DMS53 (cell line): ENCODE measurements at places on chromosomes 3 and 15.

GRCh38 chr3:29072611-29073010 lies 208.3 kb upstream of the RBMS3 start:
- no peak for DNase-seq

DNA sequence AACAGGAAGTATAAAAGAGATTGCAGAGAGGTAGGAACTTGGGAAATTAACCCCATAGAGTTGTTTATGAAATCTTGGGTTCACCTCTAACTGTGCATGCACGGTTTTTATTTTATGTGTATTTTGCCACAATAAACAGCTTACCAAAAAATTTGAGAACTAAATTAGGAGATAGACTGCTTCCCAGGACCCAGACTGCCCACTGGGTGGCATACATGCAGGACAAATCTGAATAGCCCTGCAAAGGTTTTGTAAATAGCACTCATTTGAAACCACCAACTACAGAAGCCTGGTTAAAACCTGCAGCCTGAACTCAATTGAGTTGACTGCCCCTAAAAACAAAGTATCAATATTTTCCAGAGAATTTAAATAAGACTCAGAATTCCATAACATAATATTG lies 96.4 kb upstream of the SLCO2A1 start:
- DNase-seq = peak; percentile 6

DNA sequence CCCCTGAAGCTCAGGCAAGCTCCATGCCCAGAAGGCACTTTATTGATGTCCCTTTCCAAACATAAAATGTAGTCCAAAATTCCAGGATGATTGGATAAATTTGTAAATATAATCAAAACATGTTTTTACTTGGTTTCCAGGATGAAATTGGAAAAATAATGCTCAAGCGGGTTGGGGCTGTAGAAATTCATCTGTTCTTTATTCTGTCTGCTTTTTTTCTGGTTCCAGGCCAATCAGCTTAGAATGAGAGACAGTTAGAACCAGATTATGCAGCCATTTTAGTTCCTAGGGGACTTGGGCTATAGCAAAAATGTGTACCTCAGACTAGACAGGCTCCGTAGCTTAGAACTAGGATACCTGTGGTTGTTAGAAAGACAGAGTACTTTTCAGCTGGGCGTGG lies 450.8 kb downstream of the MCTP2 start:
- DNase-seq = no peak

- no peak for DNase-seq
These were observed 19.6 kb upstream of the CHRNB4 start for GRCh38 chr15:78660584-78660983.

- no peak for DNase-seq
These were observed 31.1 kb upstream of the FGD5 start for GRCh38 chr3:14787630-14788029.

GRCh38 chr15:27744641-27745040 lies 354.5 kb downstream of the OCA2 start:
- no peak for DNase-seq

DNA sequence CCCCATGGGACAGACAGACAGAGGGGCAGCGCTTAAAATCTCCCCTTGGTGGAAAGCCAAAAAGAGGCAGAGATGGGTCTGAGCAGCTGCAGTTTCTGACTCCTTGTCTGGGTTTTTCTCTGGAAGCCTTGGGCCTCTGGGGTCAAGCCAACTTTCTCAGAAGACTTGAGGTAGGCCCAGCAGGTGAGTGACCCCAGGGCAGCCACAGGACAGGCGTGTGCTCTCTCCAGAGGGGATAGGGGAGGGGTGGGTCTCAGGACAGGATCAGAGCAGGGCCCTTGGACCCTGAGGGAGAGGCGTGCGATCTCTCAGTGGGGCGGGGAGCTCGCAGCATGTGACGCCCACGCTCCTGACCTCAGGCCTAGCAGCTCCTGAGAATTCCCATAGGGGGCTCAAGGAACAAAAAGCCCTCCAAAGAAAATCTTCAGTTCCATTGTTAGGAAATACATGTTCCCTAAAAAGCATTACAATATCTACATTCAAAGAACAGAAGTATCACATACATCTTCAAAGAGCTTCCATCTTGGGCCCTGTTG lies 34.6 kb upstream of the DUSP7 start:
- no peak for DNase-seq

- no peak for DNase-seq
These were observed 123.1 kb upstream of the STRIT1 start for GRCh38 chr3:155416500-155417118.

DNA sequence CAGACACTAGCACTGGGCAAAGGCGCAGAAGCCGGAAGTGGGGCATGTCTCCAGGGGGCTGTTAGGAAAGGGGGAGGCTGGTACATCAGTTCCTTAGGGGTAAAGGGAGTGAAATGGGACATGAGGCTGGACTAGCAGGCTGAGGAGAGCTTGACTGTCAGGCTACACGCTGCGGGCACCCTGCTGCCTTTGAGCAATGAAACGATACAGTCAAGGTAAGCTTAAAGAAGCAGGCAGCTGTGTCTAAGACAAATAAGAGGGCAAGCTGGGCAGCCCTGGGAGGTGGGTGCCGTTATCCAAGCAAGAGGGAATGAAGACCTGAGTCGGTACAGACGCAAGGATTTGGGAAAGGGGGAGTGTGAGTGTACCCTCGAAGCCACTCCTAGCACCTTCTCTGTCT lies 51.0 kb upstream of the DCLK3 start:
- DNase-seq = no peak

DNA sequence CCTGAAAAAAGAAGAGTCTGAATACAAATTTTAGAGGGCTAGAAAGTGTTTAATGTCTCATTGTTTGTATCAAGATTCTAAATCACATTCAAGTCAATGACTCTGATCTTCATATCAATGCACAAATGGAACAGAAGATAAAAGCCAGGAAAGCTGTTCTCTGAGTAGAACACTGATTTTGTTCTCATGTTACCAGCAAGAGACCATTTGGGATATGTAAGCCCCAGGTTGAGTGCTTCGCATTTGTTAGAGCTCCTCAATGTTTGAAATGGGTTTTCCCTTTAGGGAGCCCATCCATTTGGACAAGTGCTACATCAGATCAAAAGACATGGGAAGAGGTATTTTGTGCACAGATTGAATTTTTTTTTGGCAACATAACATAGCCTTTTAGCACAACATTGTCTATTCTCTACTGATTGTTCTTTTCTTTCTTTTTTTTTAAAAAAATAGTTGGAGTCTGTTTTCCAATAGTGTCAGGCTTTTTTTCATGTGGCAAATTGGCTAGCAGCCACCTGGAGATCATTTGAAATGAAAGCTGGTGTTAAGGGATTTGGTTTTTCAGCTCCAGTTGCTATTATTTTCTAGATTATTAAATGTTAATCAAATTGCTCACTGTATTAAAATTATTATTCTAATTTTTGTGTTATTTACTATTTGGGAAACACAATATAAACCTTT lies 74.5 kb upstream of the ZPLD1 start:
- no peak for DNase-seq

DNA sequence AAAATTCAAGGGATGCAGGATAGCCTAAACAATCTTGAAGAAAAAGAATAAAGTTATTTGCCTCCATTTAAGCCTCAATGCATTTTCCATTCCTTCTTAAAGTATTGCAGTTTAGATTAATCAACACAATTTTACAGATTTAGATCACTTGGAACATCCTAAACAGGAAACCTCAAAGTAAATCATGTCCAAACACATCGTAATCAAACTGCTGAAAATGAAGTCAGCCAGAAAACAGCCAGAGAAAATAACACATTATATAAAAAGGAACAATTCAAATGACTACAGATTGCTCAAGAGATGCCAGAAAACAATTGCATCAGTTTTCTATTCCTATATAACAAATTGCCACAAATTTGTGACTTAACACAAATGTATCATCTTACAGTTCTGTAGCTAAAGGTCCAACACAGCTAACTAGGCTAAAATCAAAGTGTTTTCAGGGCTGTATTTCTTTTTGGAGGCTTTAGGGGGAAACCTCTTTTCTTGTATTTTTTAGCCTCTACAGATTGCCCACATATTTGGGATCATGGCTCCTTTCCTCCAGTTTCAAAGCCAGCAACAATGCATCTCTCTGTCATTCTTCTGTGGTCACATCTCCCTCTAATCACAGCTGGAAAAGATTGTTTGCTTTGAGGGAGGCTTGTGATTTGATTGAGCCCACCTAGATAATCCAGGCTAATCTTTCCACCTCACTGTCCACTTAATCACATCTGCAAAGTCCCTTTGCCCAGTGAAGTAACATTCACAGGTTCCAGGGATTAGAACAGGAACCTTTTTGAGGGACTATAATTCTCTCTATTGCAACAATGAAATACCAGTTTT lies 543.3 kb upstream of the UBE2E2 start:
- DNase-seq = no peak

DNA sequence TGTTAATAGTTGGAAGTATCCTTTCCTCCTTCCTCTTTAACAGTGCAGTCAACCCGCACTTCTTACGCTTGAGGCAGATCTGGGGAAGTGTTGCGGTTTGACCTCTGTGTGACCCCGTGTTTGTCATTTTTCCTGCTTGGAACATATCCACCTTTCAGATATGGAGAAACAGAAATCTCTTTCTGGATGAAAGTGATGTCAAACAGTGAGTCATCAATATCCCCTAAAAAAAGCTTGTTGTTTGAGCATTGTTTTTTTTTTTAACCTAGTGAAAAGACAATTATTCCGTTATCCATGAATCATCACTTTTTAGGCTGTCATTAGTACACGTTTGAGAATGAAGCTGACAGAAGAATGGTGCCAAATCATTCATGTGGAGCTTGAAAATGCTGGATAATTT lies 293.7 kb downstream of the ARPP21 start:
- DNase-seq = peak; percentile 43

- DNase-seq = peak; percentile 27
These were observed 36.2 kb downstream of the FAM174B start for GRCh38 chr15:92619145-92620101.

DNA sequence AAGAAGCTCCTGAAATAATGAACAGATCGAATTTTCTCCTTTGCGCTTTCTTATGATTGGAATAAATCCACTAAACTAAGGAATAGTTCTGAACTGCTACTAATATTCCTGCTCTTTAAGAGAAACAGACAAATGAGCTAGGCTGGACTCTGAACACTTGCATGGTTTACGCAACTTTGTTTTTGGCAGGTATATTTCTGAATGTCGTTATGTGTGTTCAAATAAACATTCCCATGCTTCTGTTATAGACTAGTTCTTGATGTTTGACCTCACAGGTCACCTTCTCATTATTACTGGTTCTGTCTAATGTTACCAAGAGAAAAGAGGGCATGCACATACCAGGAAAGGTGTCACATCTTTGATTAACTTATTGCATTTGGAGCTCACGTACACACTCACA lies 418.2 kb downstream of the EPHB1 start:
- DNase-seq = no peak

GRCh38 chr15:74779162-74779648 lies 2.7 kb upstream of the CSK start:
- no peak for DNase-seq

GRCh38 chr3:142507241-142507640 lies 59.4 kb upstream of the XRN1 start:
- no peak for DNase-seq

- DNase-seq = peak; percentile 93
These were observed 23.5 kb upstream of the TSC22D2 start for GRCh38 chr3:150384296-150385212.

- DNase-seq = peak; percentile 66
These were observed 7.0 kb downstream of the SUCLG2 start for GRCh38 chr3:67647390-67647878.

- no peak for DNase-seq
These were observed 28.4 kb downstream of the P3H2 start for GRCh38 chr3:190092250-190092649.

- no peak for DNase-seq
These were observed 617.5 kb upstream of the CCDC54 start for GRCh38 chr3:106759731-106760130.

- DNase-seq = peak; percentile 99
These were observed 255.5 kb downstream of the UACA start for GRCh38 chr15:70507772-70508371.

GRCh38 chr3:87756616-87757015 lies 302.2 kb downstream of the CGGBP1 start:
- peak; percentile 15 for DNase-seq

DNA sequence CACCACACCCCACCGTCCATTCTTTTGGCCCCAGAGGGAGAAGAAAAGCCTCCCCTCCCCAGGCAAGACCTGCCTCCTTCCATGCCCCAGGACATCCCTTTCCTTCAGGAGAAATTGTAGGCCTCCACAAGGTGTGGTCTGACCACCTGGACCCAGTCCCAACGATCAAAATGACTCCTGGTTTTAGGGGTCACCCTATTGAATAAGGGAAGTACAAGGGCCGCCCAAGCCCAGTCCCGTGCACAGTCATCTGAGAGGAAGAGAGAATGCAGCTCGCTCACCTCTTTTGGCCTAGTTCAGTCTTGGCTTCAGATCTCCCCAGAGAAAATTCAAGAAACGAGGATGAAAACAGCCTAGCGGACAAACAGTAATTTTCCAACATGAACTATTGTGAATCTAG lies 249.1 kb downstream of the UACA start:
- DNase-seq = no peak

- DNase-seq = peak; percentile 1
These were observed 6.4 kb downstream of the TEX9 start for GRCh38 chr15:56371495-56372147.

DNA sequence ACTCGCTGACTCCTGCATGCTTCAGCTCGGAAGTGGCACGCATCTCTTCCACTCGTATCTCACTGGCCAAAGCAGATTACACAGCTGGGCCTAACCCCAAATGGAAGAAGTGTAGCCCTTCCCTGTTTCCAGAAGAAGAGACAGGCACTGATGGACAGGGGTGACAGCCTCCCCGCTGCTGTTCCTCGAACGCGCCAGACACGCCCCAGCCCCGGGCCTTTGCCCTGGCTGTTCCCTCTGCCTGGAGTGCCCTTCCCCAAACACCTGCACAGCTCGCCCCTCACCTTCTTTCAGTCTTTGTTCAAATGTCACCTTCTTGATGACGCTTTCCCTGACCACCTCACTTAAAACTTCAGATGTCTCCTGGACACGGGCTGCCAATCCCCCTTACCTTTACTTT lies 26.0 kb upstream of the CYP11A1 start:
- no peak for DNase-seq

DNA sequence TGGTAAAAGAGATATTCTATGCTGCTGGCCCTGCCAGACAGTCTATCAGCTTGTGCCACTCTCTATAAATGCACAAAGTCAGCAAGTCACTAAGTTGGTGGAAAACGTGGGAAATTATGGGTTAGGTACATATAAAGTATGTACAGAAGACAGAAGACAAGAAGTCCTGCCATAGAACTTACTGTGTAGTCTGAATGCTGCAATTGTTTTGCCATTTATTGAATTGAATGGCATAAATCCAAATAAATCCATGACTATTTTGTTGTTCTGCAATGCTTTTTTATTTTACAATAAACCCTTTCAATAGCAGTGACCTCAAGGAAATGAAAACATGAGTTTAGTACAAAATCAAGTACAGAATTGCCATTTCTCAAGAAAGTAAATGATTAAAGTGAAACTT lies 34.1 kb upstream of the TM4SF1 start:
- no peak for DNase-seq
